ENCODE measurements at places on chromosomes 11 and 22. TPM values are rescaled to one million over a fixed set of nuclear protein-coding genes. Genes with fewer than 3 reads are reported as not detected.

APOBEC3A gene
- total RNA-seq: not detected

NFAM1 gene
- total RNA-seq: 0.17 TPM

KLHL35 gene
- not detected for total RNA-seq

APOL6 gene
- 21.5 TPM for total RNA-seq

RFPL2 gene
- total RNA-seq: 2.8 TPM

TPBGL gene
- not detected for total RNA-seq

NLRP6 gene
- total RNA-seq: not detected

MB gene
- total RNA-seq: 5.3 TPM

KCNJ11 gene
- 4.7 TPM for total RNA-seq

C11orf97 gene
- total RNA-seq: not detected

ALX4 gene
- not detected for total RNA-seq

UPK3A gene
- total RNA-seq: 2.1 TPM

SPTBN2 gene
- 0.87 TPM for total RNA-seq

ALDH3B2 gene
- not detected for total RNA-seq

SEPTIN3 gene
- 2.8 TPM for total RNA-seq

HOATZ gene
- total RNA-seq: not detected

FIBP gene
- total RNA-seq: 89.5 TPM

BIK gene
- total RNA-seq: 27.0 TPM

APLNR gene
- not detected for total RNA-seq

IFITM10 gene
- 0.55 TPM for total RNA-seq

RAG1 gene
- 0.41 TPM for total RNA-seq

TUT1 gene
- total RNA-seq: 14.2 TPM

DNAJB7 gene
- total RNA-seq: not detected

DDI1 gene
- not detected for total RNA-seq

ASCL2 gene
- not detected for total RNA-seq

E2F8 gene
- total RNA-seq: 2.2 TPM

BACE1 gene
- total RNA-seq: 4.5 TPM

Measured in Caki2 (cell line).